ENCODE measurements at places on chromosomes 5 and 9. TPM values are rescaled to one million over a fixed set of nuclear protein-coding genes. Genes with fewer than 3 reads are reported as not detected.

Gene FBLL1
- not detected for total RNA-seq

Gene FBN2
- not detected for total RNA-seq

Gene EDIL3
- 0.18 TPM for total RNA-seq

Gene USP20
- total RNA-seq, result 125 TPM

Gene IL7R
- 1,106 TPM for total RNA-seq

Gene GFI1B
- not detected for total RNA-seq

Gene THBS4
- 0.51 TPM for total RNA-seq

Gene FOXD4L3
- not detected for total RNA-seq

Gene PAX5
- 5.2 TPM for total RNA-seq

Gene MED27
- total RNA-seq, result 26.7 TPM

Gene HEMGN
- 1.7 TPM for total RNA-seq

Gene CDC23
- 23.8 TPM for total RNA-seq

Gene SOX30
- 0.44 TPM for total RNA-seq

Gene NUTM2G
- total RNA-seq, result not detected

Gene HAVCR1
- 3.3 TPM for total RNA-seq

Gene SGCD
- 0.72 TPM for total RNA-seq

Gene CAMK4
- 120 TPM for total RNA-seq

Gene PCDHA9
- not detected for total RNA-seq

Gene UBE2QL1
- total RNA-seq, result not detected

Gene DOCK2
- 168 TPM for total RNA-seq

Gene ITGA1
- 2.9 TPM for total RNA-seq

Gene CCIN
- total RNA-seq, result not detected

Gene CARD9
- 0.47 TPM for total RNA-seq

Gene SCGB3A2
- total RNA-seq, result 0.99 TPM

Gene MACROH2A1
- total RNA-seq, result 133 TPM

Gene SAXO1
- 0.79 TPM for total RNA-seq

Gene OTP
- total RNA-seq, result not detected

Gene UGT3A1
- not detected for total RNA-seq

Gene GMCL2
- not detected for total RNA-seq

Gene PTGDS
- 26.4 TPM for total RNA-seq

Gene NUTM2F
- not detected for total RNA-seq

Gene SPINK6
- total RNA-seq, result not detected

Gene SLCO6A1
- total RNA-seq, result not detected

Gene PCDHA8
- total RNA-seq, result not detected

Gene SNAPC4
- 15.5 TPM for total RNA-seq

Gene LRRC19
- total RNA-seq, result not detected

Gene SPINK9
- total RNA-seq, result not detected

Gene PCDHB14
- 0.12 TPM for total RNA-seq

Gene ALAD
- total RNA-seq, result 23.4 TPM

Gene KCNIP1
- not detected for total RNA-seq

Gene KCNMB1
- total RNA-seq, result not detected

Gene PKN3
- 2.8 TPM for total RNA-seq

Gene ARL14EPL
- not detected for total RNA-seq

Gene CYLC2
- total RNA-seq, result not detected

Gene ENHO
- 0.32 TPM for total RNA-seq

Gene MELK
- total RNA-seq, result 1.3 TPM

Gene CER1
- not detected for total RNA-seq

Gene MGAT1
- 145 TPM for total RNA-seq

Gene RORB
- total RNA-seq, result not detected

Gene SPATA31D4
- total RNA-seq, result not detected

Gene ORM2
- total RNA-seq, result 1.8 TPM

Gene PPP6C
- total RNA-seq, result 37.0 TPM

Gene CDH6
- 0.15 TPM for total RNA-seq

Measured in T-cell (primary cell).